Ammon's horn (tissue), 1 donor: ENCODE measurements at places on chromosomes 1 and 21.

GRCh38 chr21:28196981-28197380, 795.7 kb downstream of the LTN1 start:
- DNase-seq: no peak

GRCh38 chr1:8249838-8250237, 68.1 kb upstream of the SLC45A1 start:
- DNase-seq: no peak

DNA sequence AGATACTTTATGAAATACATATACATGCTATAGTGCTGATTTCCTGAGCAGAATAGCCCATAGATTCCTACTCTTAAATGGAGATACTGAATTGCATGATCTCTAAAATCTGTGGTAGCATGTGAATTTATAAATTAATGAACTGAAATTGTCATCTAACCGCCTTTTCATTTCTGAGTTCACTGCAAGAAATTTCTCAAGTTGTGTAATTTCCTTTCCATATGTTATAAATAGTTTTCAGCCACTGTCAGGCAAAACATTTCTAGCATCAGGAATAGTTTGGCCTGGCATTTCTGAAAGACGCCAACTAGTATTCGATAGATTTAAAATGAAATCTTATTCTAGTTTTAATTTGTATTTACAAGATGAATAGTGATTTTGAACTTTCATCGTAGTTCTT, 310.1 kb downstream of the USH2A start:
- no peak for DNase-seq

- no peak for DNase-seq
These were observed 848.8 kb downstream of the BRINP3 start for GRCh38 chr1:189628857-189629256.

DNA sequence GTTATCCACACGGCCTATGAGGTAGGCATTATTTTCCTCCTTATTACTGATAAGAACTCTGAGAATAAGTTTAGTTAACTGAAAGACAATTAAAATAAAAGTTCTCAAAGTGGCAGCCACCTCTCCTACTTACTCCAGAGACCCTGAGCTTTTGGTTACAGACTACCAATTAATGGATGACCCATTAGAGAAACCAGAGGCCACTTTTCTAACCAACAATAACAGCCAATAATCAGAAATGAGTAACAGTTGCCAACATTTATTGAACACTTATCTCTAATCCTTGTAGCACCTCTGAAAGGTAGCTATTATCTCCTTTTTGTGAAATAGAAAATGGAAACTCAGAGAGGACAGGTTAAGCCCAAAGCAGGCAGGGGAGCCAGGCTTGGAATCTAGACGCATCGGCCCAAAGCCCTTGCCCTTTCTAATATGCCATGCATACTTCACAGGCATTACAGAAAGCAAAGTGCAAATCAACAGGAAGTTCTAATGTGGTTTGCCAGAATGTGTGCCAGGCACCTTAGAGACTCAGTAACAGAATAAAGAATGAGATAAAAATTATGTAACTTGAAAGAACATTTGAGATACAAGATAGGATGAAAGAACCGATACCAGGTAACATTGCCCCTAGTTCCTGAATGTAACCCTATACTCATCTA, 50.0 kb downstream of the BEND5 start:
- no peak for DNase-seq

- DNase-seq: no peak
These were observed 154.4 kb downstream of the PLPP3 start for GRCh38 chr1:56424744-56425493.

GRCh38 chr1:172977296-172978017, 73.3 kb downstream of the TNFSF18 start:
- no peak for DNase-seq

- peak; percentile 88 for DNase-seq
These were observed 280.5 kb upstream of the SGIP1 start for GRCh38 chr1:66253330-66253921.

- no peak for DNase-seq
These were observed 1.7 kb upstream of the NECTIN4 start for GRCh38 chr1:161091093-161091492.
